IMR-90 (cell line): ENCODE measurements at places on chromosomes 4 and X. TPM values are rescaled to one million over a fixed set of nuclear protein-coding genes. Genes with fewer than 3 reads are reported as not detected.

GRCh38 chr4:146522869-146523205 lies 1.1 kb upstream of the SLC10A7 start:
- peak overlapping the region; percentile 94 for H3K4me3 ChIP-seq
- no peaks in the 10 kb centered on the region for H3K27me3 ChIP-seq
- no peaks in the 10 kb centered on the region for H3K36me3 ChIP-seq
- no peaks in the 10 kb centered on the region for H3K4me1 ChIP-seq
- peak overlapping the region; percentile 51; the same call in 1 of the 2 replicates for H3K27ac ChIP-seq

- no peak overlapping the region for H3K4me3 ChIP-seq
- DNase-seq: no peak
- no peaks in the 10 kb centered on the region for H3K27me3 ChIP-seq
- H3K27ac ChIP-seq: no peak overlapping the region
- H3K36me3 ChIP-seq: no peaks in the 10 kb centered on the region
Measured at GRCh38 chr4:32569861-32570260, 1849.7 kb downstream of the PCDH7 start.

DNA sequence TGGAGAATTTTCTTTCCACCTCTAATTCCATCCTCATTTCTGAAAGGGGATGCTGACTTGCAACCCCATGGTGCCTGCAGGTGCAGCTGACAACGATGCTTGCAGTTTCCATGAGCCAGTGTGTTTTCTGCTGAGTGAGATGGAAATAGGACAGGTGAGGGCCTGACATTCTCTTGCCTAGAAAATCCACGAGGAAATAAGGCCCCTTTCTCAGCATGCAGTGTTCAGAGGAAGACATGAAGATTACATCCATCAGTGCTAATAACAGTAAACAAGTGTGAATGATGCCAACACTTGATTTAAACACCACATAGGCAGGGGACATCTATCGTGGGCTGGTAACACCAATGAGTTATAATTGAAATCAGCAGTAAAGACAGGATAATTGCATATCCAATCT lies 237.3 kb downstream of the NLGN4X start:
- no peaks in the 10 kb centered on the region for H3K27me3 ChIP-seq
- DNase-seq: no peak
- H3K27ac ChIP-seq: no peak overlapping the region
- no peaks in the 10 kb centered on the region for H3K36me3 ChIP-seq
- no peak overlapping the region for H3K4me3 ChIP-seq

CXCL3 gene
- total RNA-seq: 0.18 TPM in 1 of 2 replicates, not detected in the other

TAB3 gene
- total RNA-seq: 4.7 and 6.1 TPM in 2 replicates

AMOT gene
- 5.3 and 9.1 TPM in 2 replicates for total RNA-seq

FATE1 gene
- not detected in 2 replicates for total RNA-seq

- H3K36me3 ChIP-seq: no peaks in the 10 kb centered on the region
- H3K27ac ChIP-seq: no peak overlapping the region
- H3K4me3 ChIP-seq: no peak overlapping the region
- H3K27me3 ChIP-seq: no peaks in the 10 kb centered on the region
- peak; percentile 1 for DNase-seq
Measured at GRCh38 chrX:148928811-148929210, 428.4 kb downstream of the AFF2 start.

HCCS gene
- 24.0 and 35.8 TPM in 2 replicates for total RNA-seq

UGT2B7 gene
- total RNA-seq: not detected in 2 replicates

DNA sequence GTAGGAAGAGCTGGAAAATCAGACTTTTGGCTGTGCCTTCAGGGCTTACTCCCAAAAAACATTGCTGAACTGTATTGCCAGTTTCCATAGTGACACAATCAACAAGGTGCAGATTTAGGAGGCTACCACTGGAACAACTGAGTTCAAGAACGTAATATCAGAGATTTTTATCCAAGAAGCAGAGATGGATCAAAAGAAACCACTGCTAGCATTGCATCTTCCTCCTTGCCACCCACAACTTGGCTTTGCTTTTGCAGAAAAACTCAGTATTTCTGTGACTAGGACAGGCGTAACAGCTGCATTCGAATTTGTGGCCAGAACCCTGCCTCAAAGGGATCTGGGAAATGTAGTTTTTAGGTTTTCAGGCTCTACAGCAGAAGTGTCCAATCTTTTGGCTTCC lies 27.8 kb upstream of the WDFY3 start:
- H3K27ac ChIP-seq: no peak overlapping the region
- H3K4me1 ChIP-seq: peaks cover 4% of the 10 kb centered on the region; the same call in 1 of the 2 replicates
- H3K27me3 ChIP-seq: no peaks in the 10 kb centered on the region

GRCh38 chr4:70994069-70994366 lies 569 bp downstream of the DCK start:
- H3K36me3 ChIP-seq: peaks cover under 1% of the 10 kb centered on the region; the same call in 1 of the 2 replicates
- H3K27ac ChIP-seq: peak overlapping the region; percentile 78
- no peaks in the 10 kb centered on the region for H3K27me3 ChIP-seq
- H3K4me3 ChIP-seq: peak overlapping the region; percentile 87
- H3K4me1 ChIP-seq: peaks cover 5% of the 10 kb centered on the region

MAP3K15 gene
- under 0.01 TPM in 2 replicates for total RNA-seq

DNA sequence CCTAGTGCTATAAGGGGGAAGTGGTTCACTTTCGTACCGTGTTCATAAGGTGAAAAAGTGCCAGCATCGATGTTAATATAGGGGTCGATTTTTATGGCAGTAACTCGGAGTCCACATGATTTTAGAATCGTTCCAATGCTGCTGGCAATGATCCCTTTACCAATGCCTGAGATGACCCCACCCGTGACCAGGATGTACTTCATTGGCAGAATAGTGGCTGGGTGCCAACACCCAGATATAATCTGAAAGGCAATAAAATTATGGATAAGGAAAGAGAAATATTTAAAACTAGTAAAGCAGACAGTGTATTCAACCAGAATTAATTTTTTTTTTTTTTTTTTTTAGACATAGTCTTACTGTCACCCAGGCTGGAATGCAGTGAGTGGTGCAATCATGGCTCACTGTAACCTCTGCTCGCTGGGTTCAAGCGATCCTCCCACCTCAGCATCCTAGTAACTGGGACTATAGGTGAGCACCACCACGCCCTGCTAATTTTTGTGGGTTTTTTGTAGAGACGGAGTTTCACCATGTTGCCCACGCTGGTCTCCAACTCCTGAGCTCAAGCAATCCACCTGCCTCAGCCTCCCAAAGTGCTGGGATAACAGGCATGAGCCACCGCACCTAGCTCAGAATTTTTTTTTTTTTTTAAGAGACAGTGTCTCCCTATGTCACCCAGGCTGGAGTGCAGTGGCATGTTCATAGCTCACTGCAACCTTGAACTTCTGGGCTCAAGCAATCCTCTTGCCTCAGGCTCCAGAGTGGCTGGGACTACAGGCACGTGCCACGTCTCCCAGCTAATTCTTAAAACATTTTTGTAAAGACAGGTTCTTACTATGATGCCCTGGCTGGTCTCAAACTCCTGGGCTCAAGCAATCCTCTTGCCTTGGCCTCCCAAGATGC lies 9.5 kb downstream of the CTPS2 start:
- no peaks in the 10 kb centered on the region; the same call in 1 of the 2 replicates for H3K27me3 ChIP-seq
- no peak for DNase-seq
- H3K4me3 ChIP-seq: no peak overlapping the region
- H3K4me1 ChIP-seq: no peaks in the 10 kb centered on the region
- H3K36me3 ChIP-seq: no peaks in the 10 kb centered on the region

DNA sequence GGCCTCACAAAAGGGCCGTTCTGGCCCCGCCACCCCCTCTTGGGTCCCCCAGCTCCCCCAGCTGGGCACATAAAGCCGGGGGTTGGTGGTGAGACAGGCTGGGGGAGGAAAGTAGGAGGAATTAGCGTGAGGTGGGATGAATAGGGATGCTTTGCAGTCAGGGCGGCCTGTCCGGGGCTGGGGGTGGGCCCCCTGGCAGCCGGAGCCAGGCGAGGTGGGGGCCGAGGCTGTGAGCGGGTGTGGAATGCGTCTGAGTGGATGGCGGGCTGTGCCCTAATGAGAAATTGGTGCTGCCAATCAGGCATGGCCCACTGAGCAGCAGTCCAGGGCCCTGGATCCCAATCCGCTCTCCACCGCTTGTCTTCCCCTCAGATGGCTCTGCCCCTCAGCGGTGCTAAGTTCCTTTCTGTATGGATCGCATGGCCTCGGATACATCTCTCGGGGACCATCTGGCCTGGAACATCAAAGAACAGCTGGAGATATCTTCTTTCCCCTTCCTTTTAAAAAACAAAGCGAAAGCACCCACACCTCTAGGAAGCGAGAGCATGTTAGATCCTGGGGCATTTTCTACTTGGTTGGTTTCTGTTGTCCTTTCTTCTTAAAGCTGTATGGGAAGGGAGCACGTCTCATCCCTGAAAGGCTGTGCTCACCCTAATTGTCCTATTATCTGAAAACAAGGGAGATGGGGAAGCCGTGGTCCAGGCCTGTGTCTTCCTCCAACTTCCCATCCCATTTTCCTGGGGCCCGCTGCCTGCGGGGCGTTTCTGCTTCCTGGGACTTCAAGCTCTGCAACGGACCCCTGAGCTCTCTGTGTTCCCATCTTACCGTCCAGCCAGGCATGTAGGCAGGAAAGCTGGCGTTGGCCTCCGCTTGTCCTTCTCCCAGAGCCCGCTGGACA lies 106.9 kb downstream of the SORCS2 start:
- H3K4me3 ChIP-seq: no peak overlapping the region
- peaks cover 44% of the 10 kb centered on the region for H3K27me3 ChIP-seq
- H3K36me3 ChIP-seq: no peaks in the 10 kb centered on the region
- DNase-seq: no peak

KLHL13 gene
- total RNA-seq: 12.5 and 13.6 TPM in 2 replicates

GRCh38 chr4:160143574-160143973 lies 1040.7 kb downstream of the RAPGEF2 start:
- H3K36me3 ChIP-seq: no peaks in the 10 kb centered on the region
- H3K4me1 ChIP-seq: no peaks in the 10 kb centered on the region
- H3K27me3 ChIP-seq: no peaks in the 10 kb centered on the region
- H3K27ac ChIP-seq: no peak overlapping the region
- no peak overlapping the region for H3K4me3 ChIP-seq

PDCL2 gene
- total RNA-seq: not detected in 2 replicates

- no peaks in the 10 kb centered on the region for H3K27me3 ChIP-seq
- no peaks in the 10 kb centered on the region for H3K4me1 ChIP-seq
- no peak overlapping the region for H3K27ac ChIP-seq
- H3K4me3 ChIP-seq: no peak overlapping the region
- H3K36me3 ChIP-seq: no peaks in the 10 kb centered on the region
Measured at GRCh38 chrX:120408168-120408567, 46.3 kb downstream of the ATP1B4 start.

ODAPH gene
- not detected in 2 replicates for total RNA-seq

DNA sequence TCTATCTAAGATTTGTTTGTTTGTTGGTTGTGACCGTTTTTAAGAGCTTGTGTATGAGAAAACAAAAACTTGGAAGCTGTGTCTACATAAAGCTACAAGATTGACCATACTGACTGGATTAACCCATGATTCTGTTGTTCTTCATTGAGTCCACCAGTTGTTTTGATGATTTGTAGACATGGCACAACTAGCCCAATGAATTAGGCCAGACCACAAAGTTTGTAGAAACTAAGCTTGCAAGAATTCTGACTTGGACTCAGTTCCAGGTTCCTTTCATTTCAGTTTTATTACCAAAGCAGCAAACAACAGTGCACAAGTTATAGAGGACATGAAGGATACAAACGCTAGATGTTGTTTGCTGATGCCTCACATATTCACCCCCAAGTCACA lies 119.3 kb downstream of the RASGEF1B start:
- DNase-seq: peak; percentile 74
- peaks cover 4% of the 10 kb centered on the region for H3K4me1 ChIP-seq
- H3K27ac ChIP-seq: peak overlapping the region; percentile 47; the same call in 1 of the 2 replicates
- no peak overlapping the region for H3K4me3 ChIP-seq
- no peaks in the 10 kb centered on the region for H3K36me3 ChIP-seq
- H3K27me3 ChIP-seq: no peaks in the 10 kb centered on the region

PAGE3 gene
- total RNA-seq: not detected in 2 replicates

- peaks cover 4% of the 10 kb centered on the region; the same call in 1 of the 2 replicates for H3K4me1 ChIP-seq
- H3K36me3 ChIP-seq: no peaks in the 10 kb centered on the region
- H3K27ac ChIP-seq: no peak overlapping the region
- no peaks in the 10 kb centered on the region for H3K27me3 ChIP-seq
- no peak overlapping the region for H3K4me3 ChIP-seq
Measured at GRCh38 chrX:13085526-13085925, 41.1 kb upstream of the FAM9C start.

- no peaks in the 10 kb centered on the region for H3K4me1 ChIP-seq
- H3K4me3 ChIP-seq: no peak overlapping the region
- H3K27ac ChIP-seq: no peak overlapping the region
- no peaks in the 10 kb centered on the region; the same call in 1 of the 2 replicates for H3K27me3 ChIP-seq
- DNase-seq: peak; percentile 67
Measured at GRCh38 chrX:68462197-68462596, 28.9 kb upstream of the OPHN1 start.

DGAT2L6 gene
- total RNA-seq: not detected in 2 replicates

GRCh38 chr4:189341881-189342280 lies 598.8 kb upstream of the FRG1 start:
- no peaks in the 10 kb centered on the region for H3K27me3 ChIP-seq
- H3K27ac ChIP-seq: no peak overlapping the region
- no peak overlapping the region for H3K4me3 ChIP-seq
- no peaks in the 10 kb centered on the region for H3K36me3 ChIP-seq

DNA sequence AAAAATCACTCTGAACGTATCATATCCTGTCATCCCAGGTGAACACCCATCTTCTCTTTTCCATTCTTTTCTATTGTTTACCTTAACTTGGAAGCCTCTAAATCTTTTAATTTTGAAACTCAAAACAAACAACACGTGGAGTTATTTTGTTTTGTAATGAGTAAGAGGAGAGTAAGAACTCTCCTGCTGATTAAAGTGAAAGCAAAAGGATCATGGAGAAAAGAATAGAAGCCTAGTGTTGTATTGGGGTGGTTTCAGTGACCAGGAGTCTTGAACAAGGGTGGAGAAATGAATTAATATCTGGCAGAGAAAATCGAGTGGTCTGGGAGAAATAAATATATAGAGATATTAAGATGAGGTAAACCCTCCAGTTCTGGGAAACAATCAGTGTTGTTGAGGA lies 237.4 kb upstream of the UGT8 start:
- peaks cover 6% of the 10 kb centered on the region for H3K4me1 ChIP-seq
- H3K27ac ChIP-seq: no peak overlapping the region
- H3K36me3 ChIP-seq: no peaks in the 10 kb centered on the region
- no peaks in the 10 kb centered on the region for H3K27me3 ChIP-seq
- no peak overlapping the region for H3K4me3 ChIP-seq

COX7B2 gene
- total RNA-seq: not detected in 2 replicates

DNA sequence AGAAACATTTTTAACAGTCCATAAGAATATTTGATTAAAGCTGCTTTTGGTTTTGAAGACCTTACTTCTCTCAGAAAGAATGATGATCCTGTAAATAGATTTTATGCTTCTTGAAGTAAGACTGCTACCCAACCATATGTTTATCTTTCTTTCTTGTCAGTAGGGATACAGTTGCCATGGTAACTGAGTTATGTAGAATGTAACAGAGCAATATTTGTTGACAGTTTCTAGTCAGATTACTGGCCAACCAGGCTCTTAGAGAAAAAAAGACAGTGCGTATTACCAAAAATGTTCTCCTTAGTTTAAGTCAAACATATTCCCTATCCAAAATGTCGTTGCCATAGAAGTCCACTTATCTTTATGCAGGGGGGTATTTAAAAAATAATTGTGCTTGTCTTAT lies 456.8 kb downstream of the PRR32 start:
- no peak for DNase-seq
- H3K27me3 ChIP-seq: no peaks in the 10 kb centered on the region
- no peaks in the 10 kb centered on the region for H3K36me3 ChIP-seq
- H3K4me3 ChIP-seq: no peak overlapping the region
